ENCODE measurements at places on chromosomes 12 and 14.

GRCh38 chr14:33747749-33748148 lies 203.1 kb downstream of the EGLN3 start:
- DNase-seq: no peak

DNA sequence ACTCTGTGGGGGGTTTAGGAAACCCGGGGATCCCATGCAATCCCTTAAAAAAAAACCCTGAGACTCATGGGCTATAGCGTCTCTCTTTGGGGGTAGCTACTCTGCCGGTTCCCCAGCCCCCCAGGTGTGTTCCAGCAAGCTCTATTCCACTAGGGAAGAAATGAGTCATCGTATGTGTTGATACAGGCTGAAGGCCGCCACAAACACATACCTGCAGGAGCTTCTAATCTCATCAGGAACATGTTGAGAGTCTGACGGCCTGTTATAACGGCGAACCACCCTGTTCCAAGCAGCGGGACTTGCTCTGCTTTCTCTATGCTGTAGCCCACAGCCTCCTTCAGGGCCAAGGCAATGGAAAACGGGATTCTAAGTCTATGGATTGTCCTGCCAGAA lies 977 bp upstream of the KRT5 start:
- DNase-seq: no peak

DNA sequence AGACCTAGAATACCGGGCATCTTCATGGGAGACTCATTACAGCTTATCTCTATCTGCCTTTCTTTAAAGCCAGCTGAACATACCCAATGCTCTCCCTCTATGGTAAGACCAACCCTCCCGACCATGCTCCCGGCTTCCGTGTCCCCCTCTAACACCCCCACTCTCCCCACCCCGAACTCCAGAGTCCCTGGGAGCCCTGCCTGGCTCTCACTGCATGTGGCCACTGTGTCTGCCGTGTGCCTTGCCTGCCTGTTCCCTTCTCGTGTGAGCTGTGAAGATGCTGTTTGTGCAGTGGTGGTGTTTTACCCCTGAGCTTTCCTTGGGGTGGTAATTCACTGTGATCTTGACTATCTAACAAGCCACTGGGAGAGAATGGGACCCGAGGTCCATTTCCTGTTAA lies 146.4 kb upstream of the FKBP4 start:
- no peak for DNase-seq

- DNase-seq: no peak
Measured at GRCh38 chr14:31300296-31300695, 92.7 kb upstream of the HECTD1 start.

GRCh38 chr14:100115726-100116125 lies 43.7 kb downstream of the DEGS2 start:
- no peak for DNase-seq

GRCh38 chr14:33356181-33356580 lies 417.5 kb downstream of the NPAS3 start:
- DNase-seq: no peak

GRCh38 chr14:105198588-105198987 lies 17.5 kb upstream of the NUDT14 start:
- DNase-seq: no peak

Measured in CMK (cell line).